Glutamatergic neuron (in vitro differentiated cells): ENCODE measurements at places on chromosomes 1 and 21.

GRCh38 chr1:246794048-246794827 lies 70.0 kb downstream of the SCCPDH start:
- H3K27me3 ChIP-seq = peaks cover 22% of the 10 kb centered on the region
- peak; percentile 73 for DNase-seq
- H3K36me3 ChIP-seq = peaks cover 13% of the 10 kb centered on the region
- peak overlapping the region; percentile 98 for H3K27ac ChIP-seq
- peak overlapping the region; percentile 59 for H3K4me3 ChIP-seq
- peaks cover 30% of the 10 kb centered on the region for H3K4me1 ChIP-seq

DNA sequence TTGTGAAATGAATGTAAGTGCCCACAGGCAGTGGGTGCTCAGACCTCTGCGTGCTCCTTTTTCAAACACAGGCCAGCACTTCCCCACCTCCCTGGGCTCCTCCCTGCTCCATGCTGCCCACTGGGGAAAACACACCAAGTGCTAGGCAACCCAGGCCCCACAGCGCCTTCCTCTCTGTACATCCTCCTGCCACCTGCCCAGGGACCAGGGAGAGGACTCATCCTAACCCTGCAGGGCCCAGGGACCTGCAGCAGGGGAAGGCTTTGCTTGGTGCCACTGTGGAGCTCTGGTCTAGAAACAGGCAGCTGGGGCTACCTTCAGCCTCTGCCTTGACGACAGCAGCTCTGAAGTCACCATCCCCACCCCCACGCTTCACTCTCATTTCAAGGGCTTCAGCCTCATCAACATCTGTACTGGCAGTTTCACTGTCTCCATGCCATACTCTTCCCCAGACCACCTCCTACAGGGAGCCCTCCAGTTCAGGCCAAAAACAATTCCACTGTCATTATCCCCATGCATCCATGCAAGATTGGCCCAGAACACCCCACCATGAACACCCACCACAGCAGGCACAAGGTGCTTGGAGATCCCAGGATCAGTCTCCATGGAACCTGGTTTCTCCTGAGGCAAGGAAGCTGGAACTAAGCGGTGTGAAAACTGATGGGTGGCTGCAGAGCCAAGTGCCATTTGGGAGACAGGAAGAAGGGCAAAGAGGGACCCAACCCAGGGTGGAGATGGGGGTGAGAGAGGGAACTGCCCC lies 1.1 kb downstream of the IGSF8 start:
- peak overlapping the region; percentile 90 for H3K4me3 ChIP-seq
- H3K4me1 ChIP-seq = peaks cover 23% of the 10 kb centered on the region
- no peaks in the 10 kb centered on the region for H3K36me3 ChIP-seq
- H3K27ac ChIP-seq = peak overlapping the region; percentile 7

- H3K4me3 ChIP-seq = no peak overlapping the region
- H3K27me3 ChIP-seq = no peaks in the 10 kb centered on the region
Measured at GRCh38 chr1:161885759-161886158, 119.6 kb downstream of the ATF6 start.

DNA sequence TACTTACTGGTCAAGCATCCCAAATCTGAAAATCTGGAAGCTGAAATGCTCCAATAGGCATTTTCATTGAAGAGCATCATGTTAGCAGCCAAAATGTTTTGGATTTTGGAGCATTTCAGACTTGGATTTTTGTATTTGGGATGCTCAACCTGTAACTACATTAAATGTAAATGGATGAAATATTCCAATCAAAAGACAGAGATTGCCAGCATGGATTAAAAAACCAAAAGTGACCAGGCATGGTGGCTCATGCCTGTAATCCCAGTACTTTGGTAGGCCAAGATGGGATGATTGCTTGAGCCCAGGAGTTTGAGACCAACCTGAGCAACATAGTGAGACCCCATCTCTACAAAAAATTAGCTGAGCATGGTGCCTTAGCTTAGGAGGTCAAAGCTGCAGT lies 110.3 kb downstream of the URB2 start:
- no peak overlapping the region for H3K4me3 ChIP-seq
- DNase-seq = no peak
- H3K27me3 ChIP-seq = no peaks in the 10 kb centered on the region
- no peak overlapping the region for H3K27ac ChIP-seq

DNA sequence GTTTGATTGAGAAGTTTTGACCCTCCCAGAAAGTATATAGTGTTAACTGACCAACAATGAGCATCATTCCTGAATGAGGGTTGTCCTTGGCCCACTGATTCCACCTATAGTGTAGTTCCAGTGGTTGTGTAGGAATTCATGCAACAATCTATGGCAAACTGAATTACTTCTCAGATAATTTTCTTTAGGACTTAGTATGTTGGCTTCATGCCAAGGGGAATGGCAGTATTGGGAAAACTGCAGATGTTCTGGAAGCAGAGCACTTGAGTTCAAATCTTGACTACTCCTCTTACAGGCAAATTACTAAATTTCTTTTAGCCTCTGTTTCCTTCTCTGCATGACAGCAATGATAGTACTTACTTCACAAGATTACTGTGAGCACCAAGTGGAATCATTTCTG lies 65.8 kb downstream of the LRIG2 start:
- no peaks in the 10 kb centered on the region for H3K27me3 ChIP-seq
- no peak for DNase-seq

GRCh38 chr1:75954586-75954985 lies 22.4 kb upstream of the ASB17 start:
- H3K4me3 ChIP-seq = no peak overlapping the region
- no peak for DNase-seq
- H3K4me1 ChIP-seq = no peaks in the 10 kb centered on the region
- no peaks in the 10 kb centered on the region for H3K27me3 ChIP-seq
- no peak overlapping the region for H3K27ac ChIP-seq

GRCh38 chr1:42186152-42186551 lies 21.6 kb upstream of the GUCA2A start:
- peaks cover 2% of the 10 kb centered on the region for H3K27me3 ChIP-seq
- DNase-seq = no peak
- no peak overlapping the region for H3K4me3 ChIP-seq

- peak; percentile 85 for DNase-seq
Measured at GRCh38 chr1:23562137-23562876, 3.0 kb upstream of the ID3 start.

- H3K27me3 ChIP-seq = peaks cover 3% of the 10 kb centered on the region
- H3K4me3 ChIP-seq = no peak overlapping the region
- H3K4me1 ChIP-seq = peaks cover 2% of the 10 kb centered on the region
- H3K36me3 ChIP-seq = no peaks in the 10 kb centered on the region
Measured at GRCh38 chr1:210448297-210448892, 119.7 kb downstream of the HHAT start.

- no peak overlapping the region for H3K4me3 ChIP-seq
- no peak for DNase-seq
- peaks cover 20% of the 10 kb centered on the region for H3K4me1 ChIP-seq
- H3K27ac ChIP-seq = no peak overlapping the region
Measured at GRCh38 chr1:241413386-241413785, 56.4 kb upstream of the RGS7 start.

DNA sequence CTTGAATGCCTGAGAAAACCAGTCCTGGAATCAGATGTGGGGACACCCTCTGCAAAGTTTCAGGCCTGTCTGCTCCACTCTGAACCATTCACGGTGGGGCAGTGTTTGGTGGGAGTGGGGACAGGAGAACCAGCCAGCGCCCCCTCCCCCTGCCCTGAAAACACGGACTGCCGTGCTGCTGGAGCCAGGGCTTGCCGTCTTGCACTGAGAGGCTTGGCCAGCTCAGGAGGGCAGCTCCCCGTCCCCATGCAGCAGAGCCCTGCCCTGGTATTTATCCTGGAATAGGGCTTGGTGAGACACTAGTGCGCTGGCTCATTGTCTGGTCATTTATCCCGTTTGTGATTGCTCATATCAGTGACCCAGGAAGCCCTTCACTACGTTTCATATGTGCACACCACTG lies 3.9 kb downstream of the S100B start:
- no peak overlapping the region for H3K4me3 ChIP-seq
- no peak for DNase-seq
- H3K4me1 ChIP-seq = peaks cover 6% of the 10 kb centered on the region

GRCh38 chr1:23751050-23751814 lies 8.0 kb downstream of the ELOA start:
- no peaks in the 10 kb centered on the region for H3K36me3 ChIP-seq
- DNase-seq = peak; percentile 44
- H3K4me1 ChIP-seq = no peaks in the 10 kb centered on the region
- H3K27ac ChIP-seq = peak overlapping the region; percentile 6
- no peak overlapping the region for H3K4me3 ChIP-seq

DNA sequence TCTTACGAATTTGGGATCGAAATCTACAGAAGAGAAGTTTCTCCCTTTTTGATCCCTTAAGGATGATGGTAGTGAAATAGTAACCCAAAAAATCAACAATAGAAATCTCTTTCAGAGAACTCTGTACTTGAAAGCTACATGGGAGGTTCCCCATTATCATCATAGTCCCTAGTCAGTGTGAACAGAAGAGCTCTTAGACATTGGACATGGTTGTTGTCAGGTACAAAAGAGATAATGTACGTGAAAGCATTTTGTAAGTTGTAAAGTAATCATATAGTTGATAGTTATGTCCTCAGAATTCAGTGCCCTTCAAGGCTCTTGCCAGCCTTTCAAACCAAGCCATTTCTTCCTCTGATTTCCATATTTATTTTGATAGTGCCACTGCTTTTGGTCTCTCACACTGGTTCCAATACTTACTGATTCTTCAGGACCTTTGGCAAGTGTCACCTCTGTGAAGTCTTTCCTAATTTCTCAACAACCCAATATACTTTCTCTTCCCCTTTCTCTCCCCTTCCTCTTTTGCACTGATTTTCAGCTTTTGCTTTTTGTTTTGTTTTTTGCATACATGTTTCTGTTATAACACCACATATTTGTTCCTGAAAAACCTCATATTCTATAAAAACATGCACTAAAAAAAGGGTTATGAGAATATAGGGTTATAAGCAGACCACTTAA lies 22.4 kb downstream of the VPS45 start:
- H3K36me3 ChIP-seq = peaks cover 3% of the 10 kb centered on the region
- no peaks in the 10 kb centered on the region for H3K27me3 ChIP-seq
- DNase-seq = no peak
- H3K4me1 ChIP-seq = peaks cover 4% of the 10 kb centered on the region
- H3K27ac ChIP-seq = no peak overlapping the region

- H3K36me3 ChIP-seq = peaks cover 16% of the 10 kb centered on the region
- no peak overlapping the region for H3K27ac ChIP-seq
- DNase-seq = no peak
Measured at GRCh38 chr1:117838911-117839310, 90.5 kb downstream of the GDAP2 start.

DNA sequence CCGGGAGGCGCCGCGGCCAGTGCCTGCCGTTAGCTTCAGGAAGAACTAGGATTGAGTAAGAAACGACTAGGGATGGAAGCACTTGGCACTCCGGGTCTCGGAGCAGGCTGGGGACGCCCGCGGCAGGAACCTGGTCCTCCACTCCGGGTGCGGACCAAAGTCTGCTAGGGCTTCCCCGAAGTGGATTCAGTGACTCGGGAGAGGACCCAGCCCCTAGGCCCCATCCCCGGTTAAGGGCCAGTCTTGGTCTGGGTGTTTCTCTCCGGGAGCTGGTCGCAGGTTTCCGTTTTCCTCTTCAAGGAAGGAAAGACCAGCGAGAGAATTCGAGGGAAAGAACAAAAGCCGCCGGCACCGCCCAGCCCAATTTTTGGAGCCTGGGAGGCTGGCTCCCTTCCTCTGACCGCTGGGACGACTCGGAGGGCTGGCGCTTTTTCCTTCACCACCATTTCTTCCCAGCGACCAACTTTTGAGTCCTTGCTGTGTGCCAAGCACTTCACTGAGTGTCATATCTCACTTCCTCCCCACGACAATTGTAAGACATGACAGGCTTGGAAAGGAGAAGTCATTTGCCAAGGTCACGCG lies 16.8 kb upstream of the STMN1 start:
- peak; percentile 48 for DNase-seq
- H3K27ac ChIP-seq = peak overlapping the region; percentile 85
- H3K36me3 ChIP-seq = no peaks in the 10 kb centered on the region
- peaks cover 8% of the 10 kb centered on the region for H3K27me3 ChIP-seq

DNA sequence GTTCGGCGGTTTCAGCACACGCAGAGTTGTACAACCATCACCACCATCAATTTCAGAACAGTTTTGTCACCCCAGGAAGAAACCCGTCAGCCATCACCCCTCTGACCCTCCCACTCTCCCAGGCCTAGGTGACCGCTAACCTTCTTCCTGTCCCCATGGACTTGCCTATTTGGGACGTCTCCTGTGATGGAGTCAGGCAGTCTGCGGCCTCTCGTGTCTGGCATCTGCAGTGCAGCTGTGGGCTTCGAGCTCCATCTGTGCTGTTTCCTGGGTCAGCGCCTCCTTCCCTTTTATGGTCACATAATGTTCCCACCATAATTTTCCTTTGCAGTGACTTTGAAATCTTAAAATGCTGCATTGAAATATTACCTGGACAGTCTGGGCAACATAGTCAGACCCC lies 24.4 kb downstream of the SLC45A1 start:
- DNase-seq = no peak
- H3K4me3 ChIP-seq = no peak overlapping the region
- peaks cover 9% of the 10 kb centered on the region for H3K27me3 ChIP-seq

DNA sequence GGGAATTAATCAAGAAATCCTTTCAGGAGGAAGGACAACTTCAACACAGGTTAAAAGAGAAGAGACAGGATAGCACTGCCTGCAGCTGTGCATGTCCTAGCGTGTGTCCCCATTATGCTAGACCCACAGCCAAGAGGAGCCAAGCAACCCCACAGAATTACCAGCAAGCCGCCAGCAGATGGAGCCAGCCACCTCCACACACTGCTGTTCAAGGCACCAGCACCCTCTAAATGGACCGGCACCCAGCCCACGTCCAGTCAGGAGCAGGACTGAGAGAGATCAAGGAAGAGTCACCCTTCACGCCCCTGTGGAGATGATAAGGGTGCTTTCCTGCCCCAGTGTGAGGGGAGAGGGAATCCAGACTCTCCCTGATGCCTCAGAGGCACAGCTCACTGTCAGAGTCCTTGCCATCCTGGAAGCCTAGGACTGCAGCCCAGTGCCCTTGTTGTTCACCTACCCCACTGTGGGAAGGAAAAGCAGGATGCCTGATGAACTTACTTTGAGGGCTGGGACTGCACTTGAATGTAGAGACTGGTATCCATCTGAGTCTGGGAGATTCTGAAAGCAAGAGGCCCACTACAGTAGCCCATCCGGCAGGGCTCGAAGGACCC lies 37.1 kb upstream of the CTTNBP2NL start:
- H3K27me3 ChIP-seq = no peaks in the 10 kb centered on the region
- no peak overlapping the region for H3K4me3 ChIP-seq
- no peak overlapping the region for H3K27ac ChIP-seq
- H3K4me1 ChIP-seq = peaks cover 10% of the 10 kb centered on the region
- peak; percentile 62 for DNase-seq
- H3K36me3 ChIP-seq = peaks cover 5% of the 10 kb centered on the region

DNA sequence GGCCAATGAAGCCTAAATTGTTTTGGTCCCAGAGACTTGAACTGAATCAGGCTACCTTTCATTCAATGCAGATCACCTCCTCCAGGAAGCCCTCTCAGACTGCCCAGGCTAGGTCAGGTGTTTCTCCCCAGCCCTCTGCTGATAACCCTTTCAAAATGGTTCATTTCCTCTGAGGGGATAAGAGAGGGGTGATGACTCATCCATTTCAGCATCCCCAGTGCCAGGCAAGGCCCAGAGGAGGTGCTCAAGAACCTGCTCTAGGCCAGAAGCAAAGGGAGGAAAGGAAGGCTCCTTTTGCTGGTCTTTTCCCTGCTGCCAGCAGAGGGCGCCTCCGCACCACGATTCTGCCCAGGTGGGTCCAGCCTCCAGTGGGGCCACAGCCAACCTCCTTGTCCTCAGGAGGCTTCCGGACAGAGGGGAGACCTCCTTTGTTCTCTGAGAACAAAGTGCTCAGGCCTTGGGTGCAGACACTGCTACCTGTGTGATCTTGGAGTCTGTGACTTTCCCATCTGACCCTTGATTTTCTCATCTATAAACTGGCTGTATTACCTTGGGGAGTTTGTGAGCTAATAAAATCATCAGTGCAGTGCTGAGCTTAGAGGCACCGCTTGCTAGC lies 45.3 kb upstream of the ARHGEF10L start:
- no peak overlapping the region for H3K27ac ChIP-seq
- H3K4me3 ChIP-seq = no peak overlapping the region
- no peaks in the 10 kb centered on the region for H3K4me1 ChIP-seq
- H3K36me3 ChIP-seq = no peaks in the 10 kb centered on the region
- peak; percentile 81 for DNase-seq
- H3K27me3 ChIP-seq = peaks cover 4% of the 10 kb centered on the region
